LoVo (cell line): ENCODE measurements at places on chromosomes 2 and 18.

DNA sequence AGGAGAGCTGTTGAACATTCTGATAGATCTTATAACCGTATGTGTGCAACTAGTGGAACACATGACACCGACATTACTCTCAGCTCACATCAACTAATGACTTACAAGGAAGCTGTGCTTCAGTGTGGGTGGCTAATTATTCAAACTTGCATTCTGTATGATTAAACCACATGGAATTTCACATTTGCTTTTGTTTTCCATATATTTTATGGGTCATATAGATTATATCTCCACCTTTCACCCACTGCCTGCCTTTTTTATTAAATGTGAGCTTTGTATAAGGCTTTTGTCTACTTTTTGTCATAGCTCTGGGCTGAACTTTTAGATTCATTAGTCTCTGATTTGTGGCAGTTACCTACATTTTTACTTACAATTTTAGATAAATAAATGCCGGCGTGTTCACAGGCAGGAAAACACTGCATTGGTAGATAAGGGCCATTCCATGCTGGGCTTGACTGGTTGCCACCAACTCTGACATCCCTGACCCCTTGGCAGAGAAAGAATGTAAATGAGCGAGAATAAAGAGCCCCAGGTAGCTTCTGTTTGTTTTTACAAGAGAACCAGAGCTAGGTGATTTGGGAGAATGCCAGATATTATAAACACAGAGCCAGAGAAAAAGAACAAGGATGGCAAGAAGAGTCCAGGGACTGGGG is 35.7 kb downstream of the LYPD6 start:
- peak; percentile 83 for DNase-seq

GRCh38 chr2:139465789-139466188 is 685.6 kb upstream of the NXPH2 start:
- no peak for DNase-seq

GRCh38 chr2:150679456-150680120 is 192.1 kb upstream of the RND3 start:
- DNase-seq = no peak

- no peak for DNase-seq
These were observed 174.6 kb downstream of the ZNF385B start for GRCh38 chr2:179686718-179687342.

DNA sequence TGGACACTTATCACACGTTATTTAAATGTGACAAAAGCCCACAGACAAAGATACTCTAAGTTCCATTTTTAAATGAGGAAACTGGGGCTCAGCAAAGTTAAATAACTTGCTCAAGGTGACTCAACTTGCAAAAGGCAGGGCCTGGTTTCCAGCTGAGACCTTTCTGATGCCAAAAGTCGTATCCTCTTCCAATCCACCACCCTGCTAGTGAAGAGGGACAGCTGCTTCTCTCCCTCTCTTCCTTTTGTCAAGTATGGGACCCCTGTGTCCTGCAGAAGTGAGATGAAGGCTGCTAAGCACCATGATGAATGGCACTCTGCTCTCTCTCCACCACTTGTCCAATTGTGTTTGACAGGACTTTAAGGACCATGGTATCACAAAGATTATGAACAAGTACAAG is 140.9 kb downstream of the DYM start:
- no peak for DNase-seq

GRCh38 chr18:76873311-76873710 is 51.0 kb downstream of the ZNF236 start:
- DNase-seq = no peak

DNA sequence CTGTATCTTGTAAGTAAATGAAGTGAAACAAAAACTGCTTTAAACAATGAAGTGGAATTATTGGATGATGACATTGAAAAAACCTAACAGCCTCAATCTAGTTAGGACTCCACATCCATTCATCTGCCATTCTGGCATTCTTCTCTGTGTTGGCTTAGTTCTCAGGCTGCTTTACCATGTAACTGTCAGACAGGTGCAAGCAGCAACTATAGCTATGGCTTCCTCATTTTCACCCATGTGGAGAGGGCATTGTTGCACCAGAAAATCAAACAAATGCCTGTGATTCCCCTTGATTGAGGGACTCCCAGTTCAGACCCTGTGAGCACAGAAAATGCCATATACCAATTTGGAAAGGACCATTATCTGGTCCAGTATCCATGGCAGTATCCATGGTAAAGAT is 129.5 kb upstream of the NYAP2 start:
- no peak for DNase-seq

- DNase-seq = no peak
These were observed 97.5 kb upstream of the CD302 start for GRCh38 chr2:159895258-159896065.

GRCh38 chr18:41372046-41372665 is 582.9 kb upstream of the PIK3C3 start:
- no peak for DNase-seq
